Kidney epithelial cell (primary cell): ENCODE measurements at places on chromosomes 6 and 20.

- no peak for DNase-seq
Observed at GRCh38 chr6:34608321-34609091, 52.4 kb upstream of the SPDEF start.

GRCh38 chr6:139368661-139369060 is 5.8 kb downstream of the CITED2 start:
- DNase-seq, result no peak

GRCh38 chr20:50003253-50003656 is 20.5 kb downstream of the SNAI1 start:
- DNase-seq, result peak; percentile 39

DNA sequence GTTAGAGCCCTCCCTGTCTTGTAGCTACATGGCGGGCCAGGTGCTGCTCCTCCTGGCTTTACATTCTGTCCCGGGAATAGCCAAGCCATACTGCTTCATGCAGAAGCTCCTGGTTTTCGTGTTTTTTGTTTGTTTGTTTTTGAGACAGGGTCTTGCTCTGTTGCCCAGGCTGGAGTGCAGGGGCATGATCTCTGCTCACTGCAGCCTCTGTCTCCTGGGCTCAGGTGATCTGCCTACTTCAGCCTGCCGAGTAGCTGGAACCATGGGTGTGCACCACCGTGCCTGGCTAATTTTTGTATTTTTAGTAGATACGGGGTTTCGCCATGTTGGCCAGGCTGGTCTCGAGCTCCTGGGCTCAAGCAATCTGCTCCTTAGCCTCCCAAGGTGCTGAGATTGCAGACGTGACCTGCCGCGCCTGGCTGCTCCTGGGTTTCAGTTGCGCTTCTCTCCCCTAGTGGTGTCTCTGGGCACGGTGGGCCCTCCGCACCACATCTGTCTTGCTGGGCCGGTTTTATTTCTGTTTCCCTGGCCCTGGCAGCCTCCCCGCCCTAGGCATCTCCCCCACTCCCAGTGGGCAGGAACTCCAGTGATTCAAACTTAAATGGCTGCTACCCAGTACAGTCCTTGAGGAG is 12.9 kb downstream of the CDYL start:
- DNase-seq, result no peak

DNA sequence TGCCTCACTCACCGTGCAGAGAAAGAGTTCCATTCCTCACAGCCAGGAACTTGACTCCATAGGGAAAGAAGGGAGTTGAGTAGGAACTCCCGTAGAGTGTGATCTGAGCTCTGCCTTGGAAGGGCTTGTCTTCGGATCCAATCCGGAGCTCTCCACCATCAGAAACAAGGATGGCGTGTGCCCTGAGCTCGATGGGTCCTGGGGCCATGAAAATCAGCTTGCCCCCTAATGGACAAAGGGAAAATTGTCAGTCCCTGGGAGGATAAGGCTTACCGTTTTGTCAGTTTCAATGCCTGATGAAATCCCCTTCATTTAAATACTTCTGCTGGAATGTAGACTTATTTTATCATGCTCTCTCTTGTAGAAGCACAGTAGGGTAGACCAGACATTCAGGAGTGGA is 153.3 kb downstream of the PKHD1 start:
- DNase-seq, result no peak

DNA sequence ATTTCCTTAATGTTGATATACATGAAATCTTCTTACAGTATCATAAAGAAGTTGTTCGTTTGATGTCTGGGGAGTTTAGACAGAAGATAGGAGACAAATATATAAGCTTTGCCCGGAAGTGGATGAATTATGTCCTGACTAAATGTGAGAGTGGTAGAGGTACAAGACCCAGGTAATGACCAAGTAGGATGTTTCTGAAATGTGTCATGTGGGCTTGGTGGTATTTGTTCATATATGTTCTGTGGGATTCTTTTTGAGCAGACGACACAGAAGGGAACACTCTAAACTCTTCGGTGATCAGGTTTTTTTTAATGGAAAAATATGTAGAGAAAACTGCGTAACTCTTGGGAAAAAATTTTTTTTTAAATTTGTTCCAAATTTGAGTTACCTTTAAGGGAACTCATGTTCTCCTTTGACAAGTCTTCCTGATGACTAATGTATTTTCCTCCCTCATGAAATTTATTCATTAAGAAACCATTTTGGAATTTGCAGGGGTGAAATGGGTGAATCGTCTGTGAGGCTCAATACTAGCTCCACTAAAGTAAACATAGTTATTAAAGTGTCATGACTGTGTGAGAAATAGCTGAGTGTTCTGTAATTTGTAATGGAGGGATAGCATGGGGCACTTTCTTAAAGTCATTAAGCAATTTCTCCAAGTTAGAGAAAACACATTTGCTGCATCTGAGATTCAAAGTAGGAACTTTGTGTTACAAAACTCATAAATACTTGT is 100.6 kb downstream of the MAP3K4 start:
- no peak for DNase-seq

GRCh38 chr6:68239034-68239433 is 396.0 kb upstream of the ADGRB3 start:
- DNase-seq, result no peak

DNA sequence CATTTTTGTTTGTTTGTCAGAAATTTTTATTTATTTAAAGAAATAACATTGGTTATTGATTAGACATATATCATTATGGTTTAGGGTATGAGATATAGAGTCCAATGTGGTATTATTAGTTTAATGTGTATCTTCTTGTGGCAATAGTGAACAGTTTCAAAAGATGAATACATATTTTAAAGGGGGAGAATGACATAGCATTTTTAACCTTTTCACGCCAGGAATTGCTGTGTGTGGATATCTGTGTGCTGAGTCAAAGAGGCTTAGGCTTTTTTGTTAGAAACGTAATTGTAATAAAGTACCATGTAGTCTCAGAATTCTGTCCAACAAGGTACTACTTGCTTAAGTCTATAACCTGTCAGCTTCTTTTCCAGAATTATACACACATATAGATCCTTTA is 451.6 kb downstream of the ADGRB3 start:
- no peak for DNase-seq
